RWPE2 (cell line): ENCODE measurements at places on chromosomes 7 and 10.
A peak's percentile ranks its signal among the peaks of the same experiment; 100 is the strongest.

DNA sequence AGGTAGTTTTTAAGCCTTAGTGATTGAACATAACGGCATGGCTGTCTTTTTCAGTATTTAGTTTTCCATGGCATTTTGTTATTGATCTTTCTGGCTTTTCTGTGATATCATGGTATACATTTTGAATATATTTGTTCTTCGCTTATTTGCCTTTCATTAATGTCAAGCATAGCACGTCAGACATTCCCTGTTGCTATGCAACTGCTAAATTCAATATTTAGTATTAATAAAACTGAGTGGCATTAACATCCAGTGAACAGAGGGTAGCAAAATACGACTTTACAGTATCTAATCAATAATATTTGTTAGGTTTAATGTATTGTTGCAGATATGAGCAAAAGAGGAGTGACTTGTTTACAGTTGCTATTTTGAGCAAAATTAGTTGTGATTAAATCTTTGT, 72.5 kb downstream of the LCOR start:
- H3K27ac ChIP-seq = no peak overlapping the region
- peaks cover 6% of the 10 kb centered on the region for H3K36me3 ChIP-seq
- H3K27me3 ChIP-seq = no peaks in the 10 kb centered on the region
- peaks cover 6% of the 10 kb centered on the region for H3K4me1 ChIP-seq
- DNase-seq = no peak

DNA sequence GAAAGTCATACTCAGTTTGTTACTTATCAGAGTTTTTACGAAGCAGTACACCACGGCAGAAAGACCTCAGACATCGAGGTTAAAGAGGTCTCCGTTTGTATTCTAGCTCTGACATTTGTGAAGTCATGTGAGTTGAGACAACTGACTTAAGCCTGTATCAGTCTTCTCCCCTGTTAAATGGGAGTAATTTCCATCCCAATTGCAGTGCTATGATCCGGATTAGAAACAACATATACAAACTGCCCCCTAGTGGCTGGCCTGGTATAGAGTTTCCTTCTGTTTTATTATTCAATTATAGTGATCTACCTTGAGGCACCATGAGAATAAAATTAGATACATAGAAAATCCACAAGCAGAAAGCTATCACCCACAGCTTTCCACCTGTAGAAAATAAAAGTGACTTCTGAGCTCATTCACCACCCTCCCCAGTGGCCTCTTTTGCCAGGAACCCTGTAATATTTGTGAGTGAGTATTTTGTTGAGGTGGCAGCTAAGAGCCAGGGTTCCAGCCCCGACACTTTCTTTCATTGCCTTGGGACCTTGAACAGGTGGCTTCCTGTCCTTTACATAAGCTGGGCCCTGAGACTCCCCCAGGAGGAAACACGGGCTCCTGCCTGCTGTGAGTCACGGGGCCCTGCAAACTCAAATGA, 607.2 kb upstream of the MGMT start:
- no peaks in the 10 kb centered on the region for H3K36me3 ChIP-seq
- H3K27ac ChIP-seq = no peak overlapping the region
- DNase-seq = no peak
- no peaks in the 10 kb centered on the region for H3K4me1 ChIP-seq

GRCh38 chr7:143458263-143458662, 15.0 kb downstream of the TAS2R60 start:
- no peak for DNase-seq
- peak overlapping the region; percentile 19 for H3K27ac ChIP-seq
- H3K36me3 ChIP-seq = no peaks in the 10 kb centered on the region
- no peaks in the 10 kb centered on the region for H3K27me3 ChIP-seq

GRCh38 chr10:68301790-68302502, 29.9 kb upstream of the HNRNPH3 start:
- no peak overlapping the region for H3K27ac ChIP-seq
- no peaks in the 10 kb centered on the region for H3K27me3 ChIP-seq
- no peak overlapping the region for H3K4me3 ChIP-seq

DNA sequence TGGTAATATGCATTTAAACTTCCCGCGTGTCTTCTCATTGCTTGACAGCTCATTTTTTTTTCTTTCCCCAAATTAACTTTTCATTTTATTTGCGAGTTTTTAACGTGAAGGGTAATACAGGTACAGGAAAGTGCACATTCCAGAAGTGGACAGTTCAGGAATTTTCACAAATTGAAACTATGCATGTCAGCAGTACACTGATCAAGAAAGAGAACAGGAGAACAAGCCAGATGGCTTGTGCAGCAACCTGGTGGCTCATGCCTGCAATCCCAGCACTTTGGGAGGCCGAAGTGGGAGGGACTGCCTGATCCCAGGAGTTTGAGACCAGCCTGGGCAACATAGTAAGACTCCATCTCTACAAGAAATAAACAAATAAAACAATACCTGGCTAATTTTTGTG, 28.5 kb downstream of the ARL5B start:
- no peak overlapping the region for H3K27ac ChIP-seq
- no peak for DNase-seq
- peaks cover 16% of the 10 kb centered on the region for H3K4me1 ChIP-seq
- H3K36me3 ChIP-seq = no peaks in the 10 kb centered on the region

DNA sequence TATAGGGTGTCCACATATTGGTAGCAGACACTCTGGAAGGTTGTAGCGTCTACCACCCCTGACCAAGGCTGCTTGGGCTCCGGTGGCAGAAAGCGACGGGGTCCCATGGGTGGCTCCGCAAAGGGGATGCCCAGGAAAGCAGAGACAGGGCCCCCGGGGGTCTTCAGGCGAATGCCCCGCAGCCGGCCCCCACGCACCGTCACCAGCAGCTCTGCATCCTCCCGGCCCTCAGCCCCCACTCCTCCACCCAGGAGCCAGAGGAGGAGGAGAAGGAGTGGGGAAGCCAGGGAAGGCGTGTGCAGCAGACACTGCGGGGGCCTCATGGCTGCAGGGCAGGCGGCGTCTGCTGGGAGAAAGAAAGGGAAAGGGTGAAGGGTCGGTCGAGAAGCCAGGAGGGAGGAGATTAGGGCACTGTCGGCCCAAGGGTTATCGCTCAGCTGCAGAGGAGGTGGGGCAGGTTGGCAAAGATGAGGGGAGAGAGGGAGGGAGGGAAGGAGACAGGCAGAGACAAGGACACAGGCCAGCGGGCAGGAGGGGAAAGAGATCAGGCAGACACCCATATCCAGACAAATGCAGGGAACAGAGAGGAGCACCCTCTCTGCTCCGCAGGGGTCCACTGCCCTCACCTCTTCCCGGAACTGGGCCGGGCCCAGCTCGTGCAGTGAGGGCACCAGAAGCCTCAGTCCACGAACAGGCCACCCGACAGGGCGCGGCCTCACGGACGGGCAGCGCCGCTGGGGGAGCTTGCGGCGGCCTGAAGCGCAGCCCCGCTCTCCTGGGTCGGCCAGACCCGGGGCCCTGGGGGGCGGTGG, 1.6 kb downstream of the ACHE start:
- no peak overlapping the region for H3K4me3 ChIP-seq
- no peak overlapping the region for H3K27ac ChIP-seq
- no peak for DNase-seq
- H3K36me3 ChIP-seq = no peaks in the 10 kb centered on the region
- H3K27me3 ChIP-seq = peaks cover 23% of the 10 kb centered on the region
- H3K4me1 ChIP-seq = peaks cover 13% of the 10 kb centered on the region

- peak; percentile 93 for DNase-seq
- peaks cover 29% of the 10 kb centered on the region for H3K4me1 ChIP-seq
- H3K36me3 ChIP-seq = no peaks in the 10 kb centered on the region
- peak overlapping the region; percentile 14 for H3K4me3 ChIP-seq
- peak overlapping the region; percentile 94 for H3K27ac ChIP-seq
- H3K27me3 ChIP-seq = peaks cover 8% of the 10 kb centered on the region
Observed at GRCh38 chr10:123994417-123995081, 98.8 kb downstream of the CHST15 start.

DNA sequence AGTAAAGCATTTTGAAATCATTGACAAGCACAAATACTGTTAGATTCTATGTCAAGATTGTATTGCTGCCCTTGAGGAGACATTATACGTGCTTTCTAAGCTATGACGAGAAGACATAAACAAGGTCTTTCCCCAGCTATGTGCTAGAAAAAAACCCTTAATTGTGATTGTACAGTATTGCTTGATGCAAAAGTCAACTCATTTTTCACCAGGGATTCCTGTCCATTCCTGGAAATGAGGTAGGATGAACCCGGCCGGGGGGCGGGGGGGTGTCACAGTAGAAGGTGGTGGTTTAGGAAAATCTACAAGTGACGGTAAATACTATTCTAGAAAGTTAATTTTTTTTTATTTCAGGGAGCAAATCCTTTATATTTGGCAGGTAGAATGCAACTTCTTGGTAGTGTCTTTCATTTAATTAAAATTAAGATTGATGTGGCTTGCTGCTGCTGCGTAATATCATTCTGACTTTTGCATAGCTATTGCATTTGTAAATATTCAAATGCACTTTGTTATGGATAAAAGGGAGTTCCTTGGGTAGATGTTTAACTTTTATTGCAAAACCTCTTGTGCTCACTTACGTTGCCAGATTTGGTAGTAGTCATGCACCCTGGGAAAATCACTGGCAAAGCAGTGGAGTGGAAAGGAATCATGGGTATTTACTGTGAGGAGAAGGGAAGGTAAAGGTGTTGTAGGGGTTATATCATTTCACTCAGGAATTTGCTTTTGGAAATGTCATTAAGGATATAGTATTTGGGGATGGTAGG, 164.4 kb upstream of the PRPS1L1 start:
- H3K4me1 ChIP-seq = no peaks in the 10 kb centered on the region
- no peak overlapping the region for H3K4me3 ChIP-seq
- H3K36me3 ChIP-seq = no peaks in the 10 kb centered on the region
- DNase-seq = no peak
- no peak overlapping the region for H3K27ac ChIP-seq

DNA sequence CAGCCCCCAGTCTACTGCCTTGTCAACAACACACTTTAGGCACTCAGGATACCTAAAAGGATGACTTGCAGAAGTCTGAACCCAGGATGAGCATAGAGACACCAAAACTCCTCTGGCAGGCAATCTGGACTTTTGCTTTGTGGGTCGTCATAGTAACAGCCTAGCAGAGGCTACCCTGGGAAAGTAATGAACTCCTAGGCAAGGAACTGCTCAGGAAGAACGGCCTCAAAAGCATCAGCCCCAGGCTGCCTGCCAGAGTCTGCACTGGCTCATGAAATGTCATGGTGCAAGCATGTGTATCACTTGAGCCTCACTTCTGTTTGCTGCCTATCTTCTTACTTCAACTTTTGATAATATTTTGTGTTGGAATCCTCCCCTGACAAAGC, 715.1 kb downstream of the GRID1 start:
- H3K27ac ChIP-seq = no peak overlapping the region
- H3K36me3 ChIP-seq = no peaks in the 10 kb centered on the region
- peaks cover 2% of the 10 kb centered on the region for H3K4me1 ChIP-seq
- no peaks in the 10 kb centered on the region for H3K27me3 ChIP-seq
- no peak for DNase-seq

DNA sequence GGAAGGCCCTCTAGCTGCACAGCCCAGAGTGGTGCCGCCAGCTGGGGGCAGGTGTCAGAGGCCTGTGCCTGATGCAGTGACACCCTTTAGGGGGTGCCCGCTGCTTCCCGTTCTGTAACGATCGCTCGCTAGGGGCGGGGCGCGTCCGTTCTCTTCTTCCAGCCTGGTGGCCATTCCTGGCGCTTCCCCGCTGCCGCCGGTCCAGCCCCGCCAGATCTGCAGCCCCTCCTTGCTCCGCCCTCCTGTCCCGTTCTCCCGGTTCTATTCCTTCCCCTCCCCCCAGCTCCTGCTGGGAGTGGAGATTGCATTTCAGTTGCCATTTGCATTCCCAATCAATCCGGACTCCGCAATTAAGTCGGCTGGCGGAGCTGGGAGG, 39.2 kb downstream of the AGAP3 start:
- peaks cover 63% of the 10 kb centered on the region for H3K36me3 ChIP-seq
- DNase-seq = no peak
- no peaks in the 10 kb centered on the region for H3K27me3 ChIP-seq

DNA sequence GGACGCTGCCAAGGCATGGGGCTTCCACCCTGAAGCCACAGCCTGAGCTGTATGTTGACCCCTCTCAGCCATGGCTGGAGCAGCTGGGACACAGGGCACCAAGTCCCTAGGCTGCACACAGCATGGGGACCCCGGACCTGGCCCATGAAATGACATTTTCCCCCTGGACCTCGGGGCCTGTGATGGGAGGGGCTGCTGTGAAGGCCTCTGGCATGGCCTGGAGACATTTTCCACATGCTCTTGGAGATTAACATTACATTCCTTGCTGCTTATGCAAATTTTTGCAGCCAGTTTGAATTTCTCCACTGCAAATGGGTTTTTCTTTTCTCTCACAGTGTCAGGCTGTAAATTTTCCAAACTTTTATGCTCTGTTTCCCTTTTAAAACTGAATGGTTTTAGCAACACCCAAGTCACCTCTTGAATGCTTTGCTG, 463.6 kb downstream of the ZWINT start:
- H3K36me3 ChIP-seq = no peaks in the 10 kb centered on the region
- H3K27ac ChIP-seq = no peak overlapping the region
- no peaks in the 10 kb centered on the region for H3K4me1 ChIP-seq
- no peaks in the 10 kb centered on the region for H3K27me3 ChIP-seq

- H3K36me3 ChIP-seq = no peaks in the 10 kb centered on the region
- no peaks in the 10 kb centered on the region for H3K4me1 ChIP-seq
- no peak for DNase-seq
- no peak overlapping the region for H3K4me3 ChIP-seq
Observed at GRCh38 chr7:45420843-45421495, 153.2 kb upstream of the ADCY1 start.

- no peak for DNase-seq
- no peaks in the 10 kb centered on the region for H3K36me3 ChIP-seq
- no peak overlapping the region for H3K4me3 ChIP-seq
- no peak overlapping the region for H3K27ac ChIP-seq
Observed at GRCh38 chr10:5631936-5632335, 34.5 kb downstream of the ASB13 start.

DNA sequence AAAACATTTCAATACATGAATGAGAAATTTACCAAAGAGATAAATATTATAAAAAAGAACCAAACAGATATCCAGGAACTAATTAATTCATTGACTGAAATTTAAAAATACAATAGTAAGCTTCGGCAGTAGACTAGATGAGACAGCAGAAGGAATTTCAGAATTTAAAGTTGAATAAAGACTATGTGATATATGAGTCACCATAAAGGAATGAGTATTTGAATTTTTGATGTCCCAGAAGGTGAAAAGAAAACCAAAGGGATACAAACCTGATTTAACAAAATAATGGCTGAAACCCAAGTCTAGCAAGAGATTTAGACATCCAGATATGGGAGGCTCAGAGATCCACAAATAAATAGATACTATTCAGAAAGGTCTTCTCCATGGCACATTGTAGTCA, 623.9 kb upstream of the FOXK1 start:
- no peaks in the 10 kb centered on the region for H3K27me3 ChIP-seq
- no peaks in the 10 kb centered on the region for H3K4me1 ChIP-seq
- H3K36me3 ChIP-seq = no peaks in the 10 kb centered on the region
- no peak for DNase-seq
- H3K27ac ChIP-seq = no peak overlapping the region

- H3K4me3 ChIP-seq = no peak overlapping the region
- H3K27ac ChIP-seq = no peak overlapping the region
- H3K4me1 ChIP-seq = no peaks in the 10 kb centered on the region
- no peak for DNase-seq
Observed at GRCh38 chr7:12436126-12436525, 32.5 kb upstream of the VWDE start.
